ENCODE measurements at places on chromosomes 2 and 18.

DNA sequence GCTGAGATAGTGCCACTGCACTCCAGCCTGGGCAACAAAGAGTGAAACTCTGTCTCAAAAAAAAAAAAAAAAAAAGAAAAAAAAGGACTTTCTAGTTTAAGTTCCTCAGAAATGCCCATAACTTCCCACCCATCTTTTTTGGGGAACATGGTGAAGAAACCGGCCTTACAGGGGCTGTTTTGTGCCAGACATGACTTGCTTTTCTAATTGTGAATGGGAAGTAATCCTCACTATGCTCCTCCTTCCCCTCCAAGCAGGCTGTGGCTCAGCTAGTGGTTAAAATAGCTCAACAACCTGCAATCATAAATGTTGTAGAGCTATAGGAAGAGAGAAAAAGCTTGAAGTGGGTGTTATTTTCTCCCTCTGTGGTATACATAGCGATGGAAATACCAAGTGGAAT lies 34.1 kb upstream of the OLA1 start:
- H3K27ac ChIP-seq: no peak overlapping the region
- no peak overlapping the region for H3K4me3 ChIP-seq
- DNase-seq: no peak
- H3K36me3 ChIP-seq: no peaks in the 10 kb centered on the region
- H3K4me1 ChIP-seq: no peaks in the 10 kb centered on the region
- H3K27me3 ChIP-seq: no peaks in the 10 kb centered on the region

DNA sequence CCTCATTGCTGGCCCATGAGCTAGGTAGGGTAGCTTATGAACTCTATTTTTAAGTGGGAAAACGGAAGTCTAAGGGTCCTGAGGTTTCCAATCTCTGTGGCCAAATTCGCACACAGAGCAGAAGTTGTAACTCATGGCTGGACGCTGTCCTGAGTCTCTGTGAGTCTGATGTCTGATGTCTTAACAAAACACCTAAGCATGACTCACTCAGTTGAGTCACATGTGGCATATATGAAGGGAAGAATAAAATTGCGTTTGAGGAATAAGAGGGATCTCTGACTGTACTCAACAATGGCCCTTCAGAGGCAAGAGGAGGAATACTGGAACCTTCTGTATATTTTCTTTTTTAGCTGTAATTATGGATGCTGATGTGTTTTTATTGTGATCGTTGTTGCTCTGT lies 569.7 kb downstream of the RIT2 start:
- H3K36me3 ChIP-seq: no peaks in the 10 kb centered on the region
- no peak overlapping the region for H3K27ac ChIP-seq
- H3K27me3 ChIP-seq: no peaks in the 10 kb centered on the region
- no peak for DNase-seq
- no peak overlapping the region for H3K4me3 ChIP-seq
- H3K4me1 ChIP-seq: no peaks in the 10 kb centered on the region

DNA sequence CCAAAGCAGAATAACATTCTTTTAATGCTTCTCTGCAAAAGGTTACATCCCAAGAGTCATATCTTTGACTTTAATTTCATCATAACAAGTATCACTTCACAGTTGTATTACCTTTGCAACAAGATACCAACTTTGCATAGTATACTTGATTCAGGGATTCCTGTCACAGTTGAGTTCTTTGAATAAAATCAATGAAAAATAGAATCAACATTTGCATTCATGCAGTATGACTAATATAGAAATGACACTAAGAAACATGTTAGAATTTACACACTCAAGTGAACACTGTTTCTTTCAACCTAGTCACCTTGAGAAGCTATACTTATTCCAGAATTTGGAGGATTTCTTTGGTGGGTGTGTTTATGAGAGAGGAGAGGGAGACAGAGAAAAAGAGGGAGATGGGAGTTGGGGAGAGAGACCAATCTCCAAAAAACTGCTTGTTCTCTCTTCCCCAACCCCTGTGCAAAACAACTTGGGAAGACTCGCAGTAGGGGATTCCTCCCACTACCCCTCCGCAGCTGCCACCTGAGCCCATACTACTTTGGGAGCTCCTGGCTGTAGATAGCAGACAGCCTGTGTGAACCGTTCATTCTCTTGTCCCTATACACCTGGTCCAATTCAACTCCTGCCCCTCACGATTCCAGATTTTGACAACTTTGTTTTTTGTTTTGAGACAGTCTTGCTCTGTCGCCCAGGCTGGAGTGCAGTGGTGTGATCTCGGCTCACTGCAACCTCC lies 57.7 kb downstream of the PELI1 start:
- peak overlapping the region; percentile 23 for H3K27ac ChIP-seq
- H3K4me1 ChIP-seq: no peaks in the 10 kb centered on the region
- H3K36me3 ChIP-seq: peaks cover 2% of the 10 kb centered on the region
- DNase-seq: peak; percentile 48
- no peaks in the 10 kb centered on the region for H3K27me3 ChIP-seq
- no peak overlapping the region for H3K4me3 ChIP-seq

- no peaks in the 10 kb centered on the region for H3K36me3 ChIP-seq
- H3K27me3 ChIP-seq: no peaks in the 10 kb centered on the region
- DNase-seq: no peak
- H3K4me1 ChIP-seq: no peaks in the 10 kb centered on the region
- H3K27ac ChIP-seq: no peak overlapping the region
- H3K4me3 ChIP-seq: no peak overlapping the region
Observed at GRCh38 chr18:79199691-79200374, 130.6 kb downstream of the ATP9B start.

DNA sequence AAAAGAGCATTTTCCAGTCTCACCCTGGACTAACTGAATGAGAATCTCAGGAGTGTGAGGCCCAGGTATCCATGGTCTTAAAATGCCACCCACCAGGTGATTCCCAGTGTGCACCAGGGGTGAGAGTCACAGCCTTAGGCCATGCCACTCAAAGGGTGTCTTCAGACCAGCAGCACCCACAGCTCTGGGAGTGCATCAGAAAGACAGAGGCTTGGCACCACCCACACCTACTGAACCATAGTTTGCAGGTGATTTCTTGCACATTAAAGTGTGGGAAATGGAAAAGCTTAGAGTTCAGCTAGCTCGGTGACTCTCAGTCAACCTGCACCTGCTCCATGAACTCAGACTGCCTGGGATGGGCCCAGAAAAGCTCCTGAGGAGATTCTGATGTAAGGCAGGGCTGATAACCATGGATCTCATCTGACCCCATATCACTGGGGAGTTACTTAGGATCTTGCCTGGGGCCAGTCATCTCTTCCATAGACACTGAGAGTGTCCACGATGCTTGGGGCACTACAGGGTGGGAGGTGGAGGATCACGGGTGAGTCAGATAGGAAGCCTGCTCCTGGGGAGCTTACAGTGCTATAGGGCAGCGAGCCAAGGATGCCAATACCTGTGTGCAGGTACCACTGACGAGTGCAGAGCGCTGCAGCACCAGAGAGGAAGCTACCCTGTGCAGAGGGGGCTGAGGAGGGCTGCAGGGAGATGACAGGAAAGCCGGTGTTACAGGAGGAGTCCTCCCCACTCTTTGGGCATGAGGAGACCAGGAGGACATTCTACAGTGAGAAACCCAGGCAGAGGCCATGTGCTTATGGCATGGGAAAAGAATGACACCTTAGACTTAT lies 4.6 kb downstream of the IL37 start:
- no peak for DNase-seq
- H3K36me3 ChIP-seq: no peaks in the 10 kb centered on the region
- H3K27ac ChIP-seq: no peak overlapping the region
- no peak overlapping the region for H3K4me3 ChIP-seq
- H3K27me3 ChIP-seq: no peaks in the 10 kb centered on the region

DNA sequence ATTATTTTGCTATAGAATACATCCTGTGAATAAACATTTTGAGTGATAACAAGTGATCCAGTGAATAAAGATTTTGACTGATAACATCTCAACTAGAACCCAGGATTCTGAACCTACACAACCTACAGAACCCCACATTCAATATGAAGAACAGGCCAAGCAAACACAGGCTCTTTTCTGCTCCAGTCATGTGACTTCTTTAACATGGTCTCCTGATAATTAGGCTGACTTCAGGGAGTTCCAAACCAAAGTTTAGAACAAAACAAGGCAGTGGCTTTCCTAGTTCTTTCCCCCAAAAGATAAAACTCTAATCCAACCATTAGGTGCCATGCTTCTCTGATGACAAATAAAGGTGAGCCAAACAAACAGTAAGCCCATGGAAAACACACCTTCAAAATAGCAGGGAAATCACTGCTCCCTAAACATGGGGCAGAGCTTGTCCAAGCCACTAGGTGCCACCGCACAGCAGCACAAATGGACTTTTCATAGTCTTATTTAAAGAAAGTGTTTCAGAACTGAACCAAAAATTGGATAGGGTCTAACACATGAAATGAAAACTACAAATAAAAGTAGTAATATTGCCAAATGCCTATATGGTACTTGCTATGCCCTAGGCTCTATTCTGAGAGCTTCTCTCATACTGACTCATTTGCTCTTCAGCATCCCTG lies 95.3 kb downstream of the EVA1A start:
- no peak overlapping the region for H3K4me3 ChIP-seq
- H3K36me3 ChIP-seq: no peaks in the 10 kb centered on the region
- H3K27me3 ChIP-seq: no peaks in the 10 kb centered on the region
- H3K4me1 ChIP-seq: peaks cover 8% of the 10 kb centered on the region
- no peak overlapping the region for H3K27ac ChIP-seq
- DNase-seq: peak; percentile 26

GRCh38 chr2:232400256-232401015 lies 6.2 kb upstream of the ALPG start:
- no peaks in the 10 kb centered on the region for H3K36me3 ChIP-seq
- no peak for DNase-seq
- no peaks in the 10 kb centered on the region for H3K4me1 ChIP-seq

DNA sequence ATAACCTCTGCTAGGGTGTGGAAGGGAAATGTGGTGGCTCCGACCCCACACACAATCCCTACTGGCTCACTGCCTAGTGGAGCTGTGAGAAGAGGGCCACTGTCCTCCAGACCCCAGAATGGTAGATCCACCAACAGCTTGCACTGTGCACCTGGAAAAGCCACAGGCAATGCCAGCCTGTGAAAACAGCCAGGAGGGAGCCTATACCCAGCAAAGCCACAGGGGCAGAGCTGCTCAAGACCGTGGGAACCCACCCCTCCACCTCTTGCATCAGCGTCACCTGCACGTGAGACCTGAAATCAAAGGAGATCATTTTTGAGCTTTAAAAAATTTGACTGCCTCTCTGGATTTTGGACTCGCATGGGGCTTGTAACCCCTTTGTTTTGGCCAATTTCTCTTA lies 249.0 kb upstream of the CDH2 start:
- no peak for DNase-seq
- no peaks in the 10 kb centered on the region for H3K27me3 ChIP-seq
- no peaks in the 10 kb centered on the region for H3K36me3 ChIP-seq
- no peak overlapping the region for H3K27ac ChIP-seq

DNA sequence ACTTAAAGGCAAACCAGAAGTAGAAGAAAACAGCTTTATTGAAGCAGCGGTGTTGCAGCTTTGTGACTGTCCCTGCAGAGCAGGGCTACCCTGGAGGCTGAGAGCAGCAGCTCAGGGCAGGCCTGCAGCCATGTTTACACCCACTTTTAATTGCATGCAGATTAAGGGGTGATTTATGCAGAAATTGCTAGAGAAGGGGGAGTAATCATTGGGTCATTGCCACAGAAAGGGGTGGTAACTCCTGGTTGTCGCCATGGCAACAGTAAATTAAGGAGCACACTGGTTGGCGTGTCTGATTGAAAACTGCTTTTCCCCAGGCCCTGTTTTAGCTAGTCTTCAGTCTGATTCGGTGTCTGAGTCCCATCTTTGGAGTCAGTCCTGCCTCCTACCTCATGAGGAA lies 195.4 kb upstream of the HDAC4 start:
- H3K27ac ChIP-seq: no peak overlapping the region
- no peak overlapping the region for H3K4me3 ChIP-seq
- H3K27me3 ChIP-seq: no peaks in the 10 kb centered on the region
- DNase-seq: peak; percentile 16
- H3K36me3 ChIP-seq: no peaks in the 10 kb centered on the region
- no peaks in the 10 kb centered on the region for H3K4me1 ChIP-seq

GRCh38 chr2:62202019-62202722 lies 6.3 kb downstream of the B3GNT2 start:
- no peak overlapping the region for H3K27ac ChIP-seq
- H3K4me1 ChIP-seq: peaks cover 25% of the 10 kb centered on the region
